ENCODE measurements at places on chromosomes 2 and 18.

- DNase-seq: no peak
Measured at GRCh38 chr2:1757567-1757966, 13.3 kb upstream of the PXDN start.

DNA sequence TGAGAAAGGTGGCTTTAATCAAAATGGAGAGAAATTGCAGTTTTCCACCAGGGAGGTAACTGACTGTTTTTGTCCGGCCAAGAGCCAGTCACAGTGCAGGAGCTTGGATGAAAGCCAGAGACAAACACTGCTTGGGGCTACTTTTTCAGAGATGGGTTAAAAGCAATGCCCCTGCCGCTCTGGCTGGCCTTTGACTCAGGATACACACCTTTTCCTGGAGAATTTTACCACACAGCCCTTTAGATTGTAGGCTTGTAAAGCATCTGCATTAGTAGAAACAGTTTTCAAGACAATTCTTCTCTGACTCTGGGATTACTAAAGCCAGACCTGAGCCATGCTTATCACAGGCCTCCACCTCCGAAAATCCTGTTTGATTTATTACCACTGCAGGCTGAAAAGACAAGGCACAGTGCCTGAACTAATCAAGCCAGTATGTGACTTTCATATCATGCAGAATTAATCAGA lies 79.7 kb downstream of the CCBE1 start:
- no peak for DNase-seq

DNA sequence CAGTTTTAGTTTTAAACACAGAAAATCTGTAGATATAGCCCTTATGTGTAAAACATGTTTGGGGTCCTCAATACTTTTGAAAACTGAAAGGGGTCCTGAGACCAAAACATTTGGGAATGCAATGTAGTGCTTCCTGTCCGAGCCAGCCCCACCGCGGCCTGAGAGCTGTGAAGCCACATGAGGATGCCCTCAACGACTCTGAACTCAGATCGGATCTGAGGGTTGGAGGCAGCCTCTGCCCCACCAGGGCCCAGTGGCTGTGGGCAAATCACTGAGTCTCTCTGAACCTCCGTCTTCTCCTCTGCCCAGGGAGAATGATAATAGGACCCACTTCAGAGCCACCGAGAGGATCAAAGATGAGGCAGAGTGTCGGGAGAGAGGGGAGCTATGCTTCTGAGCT lies 33.4 kb upstream of the HPCAL1 start:
- no peak for DNase-seq

DNA sequence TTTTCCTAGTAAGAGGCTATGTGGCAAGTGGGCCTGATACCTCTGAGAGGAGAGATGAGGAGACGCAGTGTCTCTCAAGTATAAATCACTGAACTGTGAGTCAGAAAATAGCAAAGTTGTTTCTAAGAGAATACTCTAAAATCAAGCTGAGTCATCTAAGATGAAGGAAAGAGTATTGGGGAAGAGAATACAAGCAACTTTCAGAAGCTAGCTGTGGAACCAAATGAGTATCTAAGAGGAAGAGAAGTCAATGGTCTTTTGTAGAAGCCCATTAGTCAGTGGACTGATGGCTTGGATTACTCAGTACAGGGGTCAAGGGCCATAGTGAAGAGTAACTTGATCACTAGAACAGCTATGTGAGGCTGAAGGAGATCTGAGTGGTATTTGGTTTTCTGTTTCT lies 2.7 kb upstream of the DCC start:
- DNase-seq: no peak

- DNase-seq: no peak
Measured at GRCh38 chr18:57943723-57944122, 100.3 kb upstream of the NEDD4L start.

DNA sequence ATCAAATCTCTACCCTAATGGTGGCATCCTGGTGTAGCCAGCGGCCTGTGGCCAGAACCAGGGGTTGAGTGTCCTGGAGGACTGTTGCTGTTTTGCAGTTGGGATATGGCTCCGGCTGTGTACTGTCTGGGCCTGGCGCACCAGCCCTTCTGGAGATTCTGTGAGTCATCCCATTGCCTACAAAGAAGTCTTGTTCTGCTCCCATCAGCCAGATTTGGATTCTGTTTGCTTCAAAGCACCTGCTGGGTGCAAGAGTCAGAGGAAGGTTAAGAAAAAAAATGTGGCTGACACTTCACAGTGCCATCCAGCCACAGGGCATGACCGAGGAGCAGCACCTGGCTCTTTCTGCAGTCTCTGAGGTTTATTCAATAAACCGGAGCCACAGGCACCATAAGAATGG lies 41.0 kb upstream of the ASAP2 start:
- no peak for DNase-seq

DNA sequence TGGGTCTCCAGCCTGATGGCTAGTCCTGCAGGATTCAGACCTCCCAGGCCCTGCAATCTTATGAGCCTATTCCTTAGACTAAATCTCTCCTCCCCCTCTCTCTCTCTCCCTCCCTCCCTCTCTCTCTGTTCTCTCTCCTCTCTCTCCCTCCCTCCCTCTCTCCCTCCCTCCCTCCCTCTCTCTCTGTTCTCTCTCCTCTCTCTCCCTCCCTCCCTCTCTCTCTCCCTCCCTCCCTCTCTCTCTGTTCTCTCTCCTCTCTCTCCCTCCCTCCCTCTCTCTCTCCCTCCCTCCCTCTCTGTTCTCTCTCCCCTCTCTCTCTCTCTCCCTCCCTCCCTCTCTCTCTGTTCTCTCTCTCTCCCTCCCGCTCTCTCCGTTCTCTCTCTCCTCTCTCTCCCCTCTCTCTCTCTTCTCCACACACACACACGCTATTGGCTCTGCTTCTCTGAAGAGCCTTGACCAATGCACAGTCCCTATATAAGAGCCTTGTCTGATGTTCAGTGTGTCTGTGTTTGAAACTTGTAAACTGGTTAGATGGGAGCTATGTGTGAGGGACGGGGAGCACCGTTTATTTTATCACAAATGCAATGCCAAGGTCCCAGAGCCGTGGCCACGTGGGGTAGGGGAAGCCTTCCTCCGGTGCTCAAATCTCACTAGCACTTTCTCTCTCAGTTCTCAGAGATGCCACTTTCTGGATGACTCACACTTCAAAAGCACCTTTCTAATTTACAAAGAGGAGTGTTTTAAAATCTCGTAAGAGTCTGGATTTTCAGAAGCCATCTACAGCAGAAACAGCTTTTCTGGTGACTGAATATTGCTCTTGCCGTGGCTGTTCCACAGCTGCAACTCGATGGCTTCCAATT lies 9.4 kb upstream of the PRLH start:
- DNase-seq: no peak

- DNase-seq: no peak
Measured at GRCh38 chr2:88638743-88639142, 11.5 kb upstream of the EIF2AK3 start.

DNA sequence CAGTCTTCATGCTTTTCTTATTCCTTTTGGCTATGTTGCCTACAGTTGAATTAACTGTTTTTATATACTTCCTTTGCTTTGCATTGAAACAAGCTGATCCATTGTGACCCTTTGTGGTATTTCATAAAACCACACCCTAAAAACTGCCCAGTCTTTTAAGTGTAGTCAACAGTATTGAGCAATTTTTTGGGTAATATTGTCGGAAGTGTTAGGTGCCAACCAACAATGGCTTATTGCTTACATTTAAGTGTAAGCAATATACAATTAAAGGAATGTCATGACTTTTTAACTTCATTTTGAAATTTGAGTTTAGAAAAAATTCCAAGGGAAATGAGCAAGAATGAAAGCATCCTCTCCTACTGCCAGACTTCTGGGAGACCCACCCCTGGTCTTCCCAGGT lies 174.1 kb downstream of the NEDD4L start:
- no peak for DNase-seq

- DNase-seq: no peak
Measured at GRCh38 chr2:189177251-189177840, 2.2 kb downstream of the COL5A2 start.

GRCh38 chr2:30026091-30027055 lies 105.0 kb upstream of the ALK start:
- DNase-seq: no peak

DNA sequence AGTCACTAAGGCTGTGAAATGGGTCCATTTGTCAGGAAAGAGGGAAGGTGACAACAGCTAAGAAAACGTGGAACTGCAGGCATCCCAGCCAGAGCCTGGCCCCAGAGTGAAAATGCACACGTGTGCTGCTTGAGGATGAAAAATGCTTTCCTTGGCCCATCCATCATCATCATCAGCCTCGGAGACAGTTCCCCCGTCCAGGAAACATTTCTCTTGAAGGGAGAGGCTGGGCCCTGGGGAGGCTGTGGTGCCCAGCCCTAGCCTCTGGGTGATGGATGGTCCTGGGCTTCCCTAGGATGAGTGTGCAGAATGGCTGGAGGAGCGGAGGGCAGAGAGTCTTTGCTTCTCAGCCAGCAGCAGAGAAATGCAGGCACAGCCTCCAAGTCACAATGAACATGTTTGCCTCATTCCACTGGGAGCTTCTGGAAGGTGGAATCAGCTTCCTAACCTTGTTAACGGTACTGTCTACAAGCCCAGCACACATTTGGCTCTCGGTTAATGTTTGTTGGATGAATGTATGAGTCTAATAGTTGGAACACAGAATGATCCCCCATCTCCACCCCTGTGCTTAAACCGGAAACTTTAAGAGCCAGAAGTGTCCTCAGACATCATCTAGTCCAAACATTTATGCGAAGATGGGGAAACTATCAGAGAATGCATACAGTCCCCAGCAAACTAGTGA lies 164.0 kb downstream of the RDH14 start:
- DNase-seq: no peak

GRCh38 chr2:70508711-70509462 lies 44.7 kb downstream of the TGFA start:
- DNase-seq: no peak

DNA sequence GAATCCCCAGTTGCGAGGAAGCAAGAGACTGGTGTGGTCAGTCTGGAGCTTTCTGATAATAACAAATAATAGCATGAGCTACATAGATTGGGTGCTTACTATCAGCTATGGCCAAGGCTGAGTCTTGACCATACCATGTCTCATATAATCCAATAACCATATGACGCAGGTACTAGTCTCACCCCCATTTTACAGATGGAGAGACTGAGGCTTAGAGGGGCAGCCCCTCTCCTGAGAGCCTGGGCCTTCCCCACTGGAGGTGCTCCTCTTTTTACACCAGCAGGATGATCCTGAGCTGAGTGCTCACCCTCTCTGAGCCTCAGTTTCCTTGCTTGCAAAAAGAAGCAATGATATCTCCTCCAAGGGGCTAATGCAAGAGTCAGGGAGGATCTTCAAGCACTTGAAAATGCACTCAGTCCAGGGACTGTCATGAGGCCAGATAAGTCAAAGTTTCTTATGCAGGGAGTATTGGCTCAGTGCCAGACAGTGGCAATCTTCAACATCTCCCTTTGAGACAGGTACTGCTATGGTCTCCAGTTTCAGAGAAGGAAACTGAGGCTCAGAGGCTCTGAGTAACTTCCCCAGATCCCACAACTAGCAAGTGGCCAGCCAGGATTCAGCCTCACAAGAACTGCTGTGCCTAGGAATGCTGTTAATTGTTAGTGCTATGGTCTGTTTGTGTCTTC lies 149.7 kb downstream of the TFCP2L1 start:
- no peak for DNase-seq

GRCh38 chr2:232113821-232114220 lies 152.3 kb downstream of the DIS3L2 start:
- DNase-seq: no peak

- DNase-seq: no peak
Measured at GRCh38 chr2:33796511-33796910, 197.4 kb upstream of the FAM98A start.

DNA sequence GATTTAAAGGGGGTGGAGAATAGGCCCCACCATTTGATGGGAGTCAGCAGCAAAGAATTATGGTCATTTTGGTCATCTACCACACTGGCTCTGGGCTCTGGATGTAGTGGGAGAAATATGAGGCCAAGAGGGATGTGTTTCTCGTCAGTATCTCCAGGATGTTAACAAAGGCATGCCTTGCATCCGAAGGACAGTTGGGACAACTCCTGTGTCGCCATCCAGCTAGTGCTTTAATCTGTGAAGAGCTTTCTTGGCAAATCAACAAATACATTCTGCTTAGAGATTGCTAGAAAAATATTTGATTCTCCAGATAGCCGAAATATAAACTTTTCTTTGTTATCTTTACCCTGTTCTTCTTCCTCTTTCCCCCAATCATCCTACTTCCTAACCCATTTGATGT lies 287.1 kb upstream of the TNP1 start:
- no peak for DNase-seq

GRCh38 chr2:3399829-3400228 lies 20.3 kb downstream of the TRAPPC12 start:
- DNase-seq: no peak

DNA sequence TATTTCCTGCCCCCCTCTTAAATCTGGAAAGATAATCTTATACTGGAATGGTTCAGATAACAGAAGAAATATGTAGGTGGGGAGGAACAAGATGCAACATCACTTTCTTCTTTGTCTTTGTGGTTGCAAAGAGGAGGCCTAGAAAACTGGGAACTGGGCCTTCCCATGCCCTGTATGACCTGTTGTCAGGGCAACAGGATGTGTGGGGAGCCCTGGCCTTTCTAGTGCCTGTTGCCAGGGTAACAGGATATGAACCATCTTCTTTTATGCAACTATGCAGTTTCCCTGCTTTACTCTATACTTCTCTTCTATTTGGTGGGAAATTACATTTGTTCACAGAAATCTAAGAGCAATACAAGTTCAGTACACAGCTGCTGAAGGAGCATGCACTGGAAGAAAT lies 79.8 kb upstream of the PDE1A start:
- no peak for DNase-seq

DNA sequence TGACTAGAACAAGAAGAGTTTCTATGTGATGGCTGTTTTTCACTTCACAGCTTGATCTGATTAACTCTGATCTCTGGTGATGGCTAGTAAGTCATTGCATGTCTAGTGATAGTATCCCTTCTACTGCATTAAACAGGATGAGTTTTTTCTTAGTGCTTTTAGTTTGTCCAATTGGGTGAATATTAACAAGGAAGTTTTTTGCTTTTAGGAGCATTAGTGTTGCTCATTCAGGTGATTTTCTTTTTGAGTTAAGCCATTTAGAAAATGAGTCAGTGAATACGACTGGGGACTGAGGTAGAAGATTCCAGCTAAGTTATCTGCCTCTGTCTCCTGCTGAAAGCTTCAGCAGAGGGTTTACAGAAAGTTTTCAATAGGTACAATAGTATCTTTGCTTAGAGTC lies 306.7 kb downstream of the PIK3C3 start:
- DNase-seq: no peak

- no peak for DNase-seq
Measured at GRCh38 chr2:210224941-210225672, at the start of gene ACADL. ACADL (minus strand) TSS chr2:210225447; CDS start chr2:210225263, 184 bp downstream.

- no peak for DNase-seq
Measured at GRCh38 chr2:19176172-19176852, 182.1 kb downstream of the OSR1 start.

- DNase-seq: peak; percentile 45
Measured at GRCh38 chr2:25309402-25309801, 32.3 kb downstream of the DNMT3A start.

DNA sequence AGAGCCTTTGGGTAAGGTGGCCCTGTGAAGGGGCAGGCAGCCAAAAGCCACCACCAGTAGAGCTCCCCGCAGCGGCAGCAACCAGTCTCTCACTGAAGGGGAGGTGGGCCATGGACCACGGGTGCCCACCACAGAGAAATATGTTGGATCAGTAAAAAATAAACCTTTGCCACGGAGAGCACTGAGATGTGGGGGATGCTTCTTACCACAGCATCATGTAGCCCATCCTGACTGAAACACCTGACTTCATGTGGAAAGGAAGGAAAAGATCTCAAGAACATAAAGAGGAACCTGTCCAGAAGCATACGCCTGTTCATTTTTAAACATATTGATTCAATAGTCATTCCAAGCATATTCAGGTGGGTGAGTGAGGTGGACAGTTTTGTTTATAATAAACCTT lies 51.1 kb downstream of the LONRF2 start:
- no peak for DNase-seq

GRCh38 chr2:182810087-182810486 lies 56.4 kb downstream of the FRZB start:
- DNase-seq: no peak
